ENCODE measurements at places on chromosomes 13 and 19.

GRCh38 chr13:26228096-26228495 is 6.0 kb upstream of the RNF6 start:
- no peak for DNase-seq

DNA sequence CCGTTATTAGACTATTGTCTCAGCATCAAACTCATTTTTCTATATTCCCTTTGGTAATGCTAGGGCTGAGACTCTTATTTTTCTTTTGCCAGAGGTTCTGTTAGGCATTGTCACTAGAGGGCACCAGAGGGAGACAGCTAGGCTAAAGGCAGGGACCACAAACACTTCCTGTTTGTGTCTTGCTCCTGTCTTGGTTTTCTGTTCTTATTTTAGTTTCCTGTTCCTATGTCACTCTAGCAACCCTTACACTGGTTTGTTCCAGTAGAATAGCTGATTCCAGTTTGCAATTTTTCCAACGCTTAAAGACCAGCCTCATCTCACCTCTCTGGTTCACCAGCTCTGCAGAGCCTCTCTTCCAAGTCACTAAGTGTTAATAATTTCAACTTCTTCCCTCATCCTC is 772.0 kb downstream of the DIAPH3 start:
- DNase-seq: peak; percentile 83

GRCh38 chr19:42121036-42121621 is 11.1 kb downstream of the POU2F2 start:
- DNase-seq: no peak

DNA sequence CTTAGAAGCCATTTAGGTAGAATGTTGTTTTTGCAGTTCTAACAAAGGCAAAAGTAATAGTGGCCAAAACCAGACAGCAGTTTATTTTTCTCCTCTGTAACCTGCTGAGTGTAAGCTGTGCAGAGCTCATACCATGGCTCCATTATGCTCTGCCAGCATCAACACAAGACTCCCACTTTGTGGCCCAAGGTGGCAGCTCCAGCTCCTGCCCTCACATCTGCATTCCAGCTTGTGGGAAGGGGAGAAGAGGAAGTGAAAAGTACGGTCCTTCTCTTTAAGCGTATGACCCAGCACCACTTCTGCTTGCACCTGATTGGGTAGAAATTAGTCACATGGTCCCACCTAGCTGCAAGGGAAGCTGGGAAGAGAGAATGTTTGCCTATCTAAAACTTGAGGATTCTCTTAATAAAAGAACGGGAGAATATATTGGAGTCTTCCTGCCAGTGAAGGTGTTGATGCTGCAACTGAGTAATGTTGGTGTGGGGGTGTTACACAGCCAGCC is 19.2 kb downstream of the ADGRE1 start:
- DNase-seq: no peak

- peak; percentile 83 for DNase-seq
Observed at GRCh38 chr19:3284759-3285646, 60.5 kb downstream of the CELF5 start.

GRCh38 chr13:48782429-48782840 is 128.7 kb downstream of the CYSLTR2 start:
- no peak for DNase-seq

- DNase-seq: no peak
Observed at GRCh38 chr13:44132710-44133109, 240.9 kb upstream of the SERP2 start.

DNA sequence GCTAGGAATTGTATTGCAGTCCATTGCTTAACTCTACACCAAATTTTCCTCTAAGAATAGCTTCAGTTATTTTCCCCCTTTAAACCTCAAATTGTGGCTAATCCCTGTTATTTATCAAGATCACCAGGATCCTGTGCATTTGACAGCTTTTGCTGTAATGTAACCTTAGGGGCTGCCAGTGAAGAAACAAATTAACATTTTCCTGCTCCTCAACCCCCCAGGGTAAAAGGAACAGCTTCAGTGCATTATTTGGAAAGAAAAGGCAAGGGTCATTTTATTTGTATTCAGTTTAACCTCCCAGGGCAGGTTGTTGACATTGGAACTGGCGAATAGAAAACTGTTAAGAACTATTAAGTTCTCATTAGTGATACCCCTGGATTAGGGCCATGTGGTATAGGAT is 57.0 kb downstream of the PCDH20 start:
- no peak for DNase-seq

- DNase-seq: no peak
Observed at GRCh38 chr19:56253737-56254136, 18.8 kb upstream of the EDDM13 start.

GRCh38 chr19:32921624-32922023 is 50.1 kb downstream of the CEP89 start:
- no peak for DNase-seq

DNA sequence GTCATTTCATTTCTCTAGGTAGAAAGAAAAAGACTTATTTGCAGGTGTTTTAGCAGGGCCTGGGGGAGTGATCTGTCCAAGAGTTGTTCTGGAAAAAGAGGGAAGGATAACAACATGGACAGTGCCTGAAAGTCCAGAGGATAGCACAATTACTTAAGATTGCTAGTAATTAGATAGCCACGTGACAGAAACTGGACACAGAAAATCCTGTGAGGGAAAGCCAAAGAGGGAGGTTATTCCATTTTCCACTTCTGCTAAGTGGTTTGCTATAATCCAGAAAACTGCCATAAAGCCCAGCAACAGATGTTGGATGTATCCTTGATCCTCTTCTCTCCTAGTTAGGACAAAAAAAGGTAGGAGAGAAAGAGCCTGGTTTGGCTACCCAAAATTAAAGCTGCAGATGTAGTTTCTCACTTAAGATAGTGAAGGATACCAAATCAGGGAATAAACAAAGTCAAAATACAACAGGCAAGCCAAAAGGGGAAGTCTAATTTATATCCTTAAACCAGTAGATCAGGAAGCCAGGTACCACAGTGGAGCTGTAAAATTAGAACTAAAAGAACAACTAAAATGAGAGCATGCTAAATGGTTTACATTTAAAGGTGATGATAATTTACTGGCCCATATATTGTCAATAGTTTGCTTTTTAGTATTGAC is 140.2 kb downstream of the VWA8 start:
- no peak for DNase-seq

GRCh38 chr13:25886438-25887214 is 165.2 kb downstream of the SHISA2 start:
- no peak for DNase-seq

DNA sequence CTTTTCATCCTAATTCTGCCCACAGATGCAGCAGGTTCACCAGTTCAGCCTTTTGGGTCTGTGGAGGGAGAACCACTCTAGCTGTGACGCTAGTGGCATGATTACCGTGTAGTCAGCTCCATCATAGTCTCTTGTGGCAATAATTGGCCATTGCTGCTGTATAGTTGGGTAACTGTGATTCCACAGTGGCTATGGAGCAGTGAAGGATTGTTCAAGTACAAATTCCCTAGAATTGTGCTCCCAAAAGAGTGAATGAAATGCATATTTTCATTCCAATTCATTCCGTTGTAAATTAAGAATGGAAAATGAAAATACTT is 856 bp downstream of the TEX26 start:
- DNase-seq: no peak

DNA sequence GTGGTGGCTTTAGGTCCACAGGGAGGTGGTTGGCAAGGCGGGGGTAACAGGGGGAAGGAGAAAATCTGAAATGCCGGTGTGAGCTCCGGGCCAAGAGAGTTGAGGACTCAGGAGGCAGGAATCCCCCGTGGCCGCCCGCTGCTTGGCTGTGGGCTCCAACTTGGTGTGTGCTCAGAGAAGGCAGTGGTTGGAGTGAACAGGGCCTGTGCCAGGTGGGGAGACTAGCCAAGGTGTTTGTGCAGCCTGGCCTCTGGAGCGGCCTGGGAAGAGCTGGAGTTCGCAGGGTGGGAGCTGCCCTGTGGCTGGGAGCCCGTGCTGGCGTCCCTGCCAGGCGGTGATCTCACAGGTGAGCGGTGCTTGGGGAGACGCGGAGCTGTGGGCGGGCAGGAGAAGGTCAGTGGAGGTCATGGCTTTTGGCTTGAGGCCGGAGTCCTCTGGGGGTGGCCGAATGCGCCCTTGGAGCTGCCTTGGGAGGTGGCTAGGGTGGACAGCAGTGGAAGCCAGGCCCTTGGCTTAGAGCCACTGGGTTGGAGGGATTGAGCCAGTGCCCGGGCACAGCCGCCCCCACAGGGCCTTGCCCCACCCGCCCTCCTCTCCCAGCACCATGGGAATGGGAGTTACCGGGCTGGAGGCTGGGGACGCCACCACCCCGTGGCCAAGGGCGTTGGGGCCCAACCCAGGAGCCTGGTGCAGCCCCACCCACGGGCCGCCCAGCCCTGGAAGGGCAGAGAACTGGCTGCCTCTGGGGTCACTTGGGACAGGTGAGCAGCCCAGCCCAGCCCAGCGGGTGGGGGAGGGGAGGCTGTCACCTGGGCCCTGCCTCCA is 7.1 kb upstream of the CIRBP start:
- no peak for DNase-seq

GRCh38 chr13:28622286-28622685 is 36.6 kb upstream of the POMP start:
- no peak for DNase-seq

- DNase-seq: no peak
Observed at GRCh38 chr13:59603646-59604045, 560.1 kb downstream of the DIAPH3 start.

- DNase-seq: no peak
Observed at GRCh38 chr19:57754091-57754673, 7.6 kb downstream of the ZNF776 start.

- no peak for DNase-seq
Observed at GRCh38 chr19:41192574-41193429, at the start of gene CYP2S1. TSS of gene CYP2S1 (plus strand) at chr19:41193219. CDS start at chr19:41193265, 46 bp downstream.

GRCh38 chr19:48415806-48416221 is 22.3 kb downstream of the GRIN2D start:
- no peak for DNase-seq

DNA sequence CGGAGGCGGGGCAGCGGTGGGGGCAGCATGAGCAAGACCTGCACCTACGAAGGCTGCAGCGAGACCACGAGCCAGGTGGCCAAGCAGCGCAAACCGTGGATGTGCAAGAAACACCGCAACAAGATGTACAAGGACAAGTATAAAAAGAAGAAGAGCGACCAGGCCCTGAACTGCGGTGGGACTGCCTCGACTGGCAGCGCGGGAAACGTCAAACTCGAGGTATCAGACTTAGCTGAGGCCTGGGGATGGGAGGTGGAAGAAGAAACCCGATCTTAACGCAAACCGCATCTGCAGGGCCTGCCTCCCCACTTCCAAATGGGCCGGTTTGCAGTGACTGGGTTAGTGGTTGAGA is 693 bp downstream of the RFXAP start:
- DNase-seq: peak; percentile 40

- no peak for DNase-seq
Observed at GRCh38 chr19:13843104-13843921, 33.6 kb upstream of the NANOS3 start.

- DNase-seq: no peak
Observed at GRCh38 chr13:74883834-74884233, 598.1 kb downstream of the TBC1D4 start.

- DNase-seq: peak; percentile 71
Observed at GRCh38 chr19:58544591-58545285, 874 bp downstream of the TRIM28 start.

DNA sequence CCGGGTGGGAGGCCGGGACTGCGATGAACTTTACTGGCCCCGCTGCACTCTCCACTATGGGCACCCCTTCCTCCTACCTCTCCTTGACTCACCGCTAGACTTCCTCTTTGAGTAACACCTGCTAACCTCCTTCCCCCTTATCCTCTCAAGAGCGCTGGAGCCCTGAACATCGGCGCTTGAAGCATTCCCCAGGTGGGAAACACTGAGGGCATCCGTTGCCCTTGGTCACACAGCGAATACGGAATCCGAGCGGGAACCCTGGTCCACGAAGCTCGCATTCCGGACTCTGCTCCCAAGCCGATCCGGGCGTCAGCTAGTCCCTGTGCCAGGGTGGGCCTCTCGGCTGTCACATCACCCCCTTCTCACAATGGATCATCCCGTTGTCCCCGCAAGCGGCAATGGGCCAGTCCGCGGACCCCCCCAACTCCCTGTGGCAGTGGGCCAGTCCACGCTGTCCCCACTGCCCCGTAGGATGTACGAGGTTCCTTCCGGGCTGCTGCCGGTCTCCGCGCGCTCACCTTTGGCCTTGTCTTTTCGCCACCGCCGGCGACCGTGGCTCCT is 4.2 kb downstream of the LIPE start:
- DNase-seq: peak; percentile 54

GRCh38 chr19:39542206-39542605 is 2.2 kb upstream of the EID2 start:
- DNase-seq: no peak

GRCh38 chr13:28984825-28985224 is 164.7 kb downstream of the MTUS2 start:
- DNase-seq: no peak

- no peak for DNase-seq
Observed at GRCh38 chr13:109789262-109789661, 2.9 kb upstream of the IRS2 start.

DNA sequence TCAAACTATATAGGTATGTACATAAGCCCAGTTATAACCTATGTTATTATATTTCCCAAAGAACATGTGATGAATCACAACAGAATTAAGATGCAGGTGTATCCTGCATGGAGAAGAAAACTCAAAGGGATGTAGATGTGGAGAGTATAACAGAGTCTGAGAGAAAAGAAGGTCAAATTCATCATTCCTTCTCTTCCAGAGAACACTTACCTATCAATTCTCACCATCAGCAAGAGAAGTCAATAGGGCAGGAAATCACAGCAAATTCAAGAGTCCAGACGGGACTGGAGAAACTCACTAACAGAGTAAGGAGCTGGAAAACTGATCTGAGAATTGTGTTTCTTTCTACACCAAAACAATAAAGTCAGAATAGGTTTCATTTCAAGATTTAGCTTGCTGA is 28.4 kb downstream of the DIAPH3 start:
- no peak for DNase-seq

DNA sequence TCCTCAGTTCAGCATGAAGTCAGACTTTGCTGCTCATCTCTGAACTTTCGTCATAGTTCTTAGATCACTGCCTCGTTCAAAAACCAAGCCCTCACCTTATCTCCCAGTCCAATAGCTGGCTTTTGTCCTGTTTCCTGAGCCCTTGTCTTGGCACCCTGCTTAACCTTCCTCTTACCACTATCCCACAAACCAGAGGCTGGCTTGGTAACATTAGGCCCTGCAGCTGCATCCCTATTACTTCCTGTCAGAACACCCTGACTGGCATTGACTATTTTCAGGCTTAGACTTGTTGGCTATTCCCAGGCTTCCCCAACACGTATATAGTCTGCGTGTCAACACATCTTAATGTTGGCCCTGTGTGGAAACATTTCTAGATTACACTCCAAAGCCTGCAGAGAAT is 172.4 kb downstream of the VWA8 start:
- DNase-seq: no peak

GRCh38 chr19:52397310-52398080 is at the start of gene ZNF528:
TSS of gene ZNF528 (plus strand) at chr19:52397849. CDS start at chr19:52402014, 4,165 bp downstream.
- peak; percentile 93 for DNase-seq

GRCh38 chr19:3712663-3713611 is 4.8 kb downstream of the TJP3 start:
- no peak for DNase-seq
